ENCODE measurements at places on chromosomes 7 and 10.
A peak's percentile ranks its signal among the peaks of the same experiment; 100 is the strongest.

GRCh38 chr7:90629297-90629918 is 33.3 kb downstream of the CDK14 start:
- DNase-seq: peak; percentile 24

- no peak for DNase-seq
Observed at GRCh38 chr7:151150388-151150787, 17.1 kb downstream of the GBX1 start.

GRCh38 chr10:133132473-133133291 is 27.3 kb upstream of the KNDC1 start:
- no peak for DNase-seq

DNA sequence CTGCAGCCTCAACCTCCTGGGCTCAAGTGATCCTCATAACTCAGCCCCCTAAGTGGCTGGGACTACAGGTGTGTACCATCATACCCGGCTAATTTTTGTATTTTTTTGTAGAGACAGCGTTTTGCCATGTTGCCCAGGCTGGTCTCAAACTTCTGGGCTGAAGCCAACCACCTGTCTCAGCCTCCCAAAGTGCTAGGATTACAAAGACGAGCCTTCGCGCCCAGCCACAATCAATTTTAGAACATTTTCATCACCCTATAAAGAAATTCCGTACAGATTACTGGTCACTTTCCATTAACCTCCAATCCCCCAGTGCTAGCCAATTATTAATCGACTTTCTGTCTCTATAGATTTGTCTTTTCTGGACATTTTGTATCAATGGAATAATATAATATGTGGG is 32.3 kb upstream of the PALS2 start:
- no peak for DNase-seq

- DNase-seq: no peak
Observed at GRCh38 chr10:8039321-8039881, 15.1 kb upstream of the GATA3 start.

DNA sequence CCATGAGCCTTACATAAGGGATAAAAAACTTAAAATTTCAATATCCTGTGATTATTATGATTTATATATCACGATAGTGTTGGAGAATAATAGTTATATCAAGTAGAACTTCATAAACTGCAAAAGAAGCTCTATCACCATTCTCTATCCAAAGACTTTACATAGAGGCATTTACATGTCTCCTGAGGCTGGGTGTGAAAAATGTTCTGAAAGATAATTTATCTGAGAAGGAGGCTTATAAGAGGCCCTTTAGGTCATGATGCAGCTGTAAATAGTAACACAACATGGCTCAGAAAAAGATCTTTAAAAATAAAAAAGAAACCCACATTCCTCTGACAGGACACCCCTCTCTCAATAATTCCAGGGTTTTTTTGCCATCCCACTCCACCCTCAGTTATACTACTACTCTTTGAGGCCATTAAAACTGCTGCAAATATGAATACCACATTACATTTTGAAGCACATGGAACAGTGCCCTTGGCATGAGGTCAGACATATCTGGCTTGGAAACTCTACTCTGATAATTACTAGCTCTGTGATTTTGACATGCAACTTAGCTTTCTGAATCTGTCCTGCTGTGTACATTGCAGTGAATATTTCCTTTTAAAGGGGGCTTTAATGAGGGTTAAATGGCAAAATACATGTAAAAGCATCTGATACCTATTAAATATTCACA is 55.5 kb downstream of the SLC16A12 start:
- no peak for DNase-seq

DNA sequence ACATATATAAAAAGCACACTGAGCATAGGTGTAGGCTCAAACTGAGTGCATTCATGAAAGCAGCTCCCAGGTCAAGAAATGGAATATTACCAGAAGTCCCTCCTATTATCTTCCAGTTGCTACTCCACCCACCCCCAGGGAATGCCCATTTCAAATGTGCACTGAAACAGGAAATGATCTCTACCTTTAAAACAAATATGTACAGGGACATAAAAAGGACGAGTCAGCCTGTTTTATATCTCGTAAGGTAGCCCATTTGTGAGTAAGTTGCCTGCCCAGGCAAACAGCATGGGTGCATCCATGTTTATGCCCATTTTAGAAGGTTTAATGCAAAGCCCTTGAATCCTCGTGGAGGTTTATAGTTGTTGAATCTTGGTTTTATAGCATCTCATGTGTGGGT is 10.4 kb downstream of the FFAR4 start:
- DNase-seq: no peak

- no peak for DNase-seq
Observed at GRCh38 chr7:118304100-118304499, 79.6 kb downstream of the ANKRD7 start.

GRCh38 chr7:114941692-114942091 is 19.8 kb downstream of the MDFIC start:
- no peak for DNase-seq

GRCh38 chr10:36899652-36900051 is 225.7 kb upstream of the ANKRD30A start:
- DNase-seq: no peak

DNA sequence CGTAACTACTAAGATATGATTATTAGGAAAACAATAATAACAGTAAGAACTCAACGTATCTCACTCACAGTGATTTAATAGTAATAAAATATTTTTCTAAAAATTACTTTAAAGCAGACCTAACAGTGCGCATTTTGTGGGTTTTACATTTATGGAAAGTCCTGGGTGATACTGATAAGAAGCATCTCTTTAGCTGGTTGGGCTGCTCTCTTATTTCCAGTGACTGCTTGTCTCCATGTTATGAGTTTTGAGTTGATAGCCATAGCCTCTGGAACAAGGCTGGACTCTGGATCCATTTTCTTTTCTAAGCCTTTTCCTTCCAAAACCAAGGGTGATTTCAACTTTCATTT is 29.5 kb upstream of the INHBA start:
- DNase-seq: no peak

GRCh38 chr7:99005776-99006175 is 127.4 kb downstream of the TRRAP start:
- no peak for DNase-seq

DNA sequence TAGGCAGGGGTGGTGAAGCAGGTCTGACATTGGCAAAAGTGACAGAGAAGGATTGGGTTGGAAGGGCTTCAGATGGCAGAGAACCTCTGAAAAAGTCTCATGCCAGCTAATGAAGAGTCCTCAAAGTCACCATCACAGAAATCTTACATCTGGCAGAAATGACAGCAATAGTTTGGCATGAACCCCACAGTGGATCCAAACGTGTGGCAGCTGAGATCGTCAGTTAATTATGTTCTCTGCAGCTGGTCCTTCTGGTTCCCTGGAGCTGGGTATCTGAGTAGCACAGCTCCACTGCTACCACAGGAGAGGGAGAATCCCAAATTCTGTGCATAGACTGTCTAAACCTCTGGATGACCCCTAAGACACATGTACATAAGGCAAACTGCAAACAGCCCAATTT is 73.4 kb downstream of the ALOX5 start:
- no peak for DNase-seq

DNA sequence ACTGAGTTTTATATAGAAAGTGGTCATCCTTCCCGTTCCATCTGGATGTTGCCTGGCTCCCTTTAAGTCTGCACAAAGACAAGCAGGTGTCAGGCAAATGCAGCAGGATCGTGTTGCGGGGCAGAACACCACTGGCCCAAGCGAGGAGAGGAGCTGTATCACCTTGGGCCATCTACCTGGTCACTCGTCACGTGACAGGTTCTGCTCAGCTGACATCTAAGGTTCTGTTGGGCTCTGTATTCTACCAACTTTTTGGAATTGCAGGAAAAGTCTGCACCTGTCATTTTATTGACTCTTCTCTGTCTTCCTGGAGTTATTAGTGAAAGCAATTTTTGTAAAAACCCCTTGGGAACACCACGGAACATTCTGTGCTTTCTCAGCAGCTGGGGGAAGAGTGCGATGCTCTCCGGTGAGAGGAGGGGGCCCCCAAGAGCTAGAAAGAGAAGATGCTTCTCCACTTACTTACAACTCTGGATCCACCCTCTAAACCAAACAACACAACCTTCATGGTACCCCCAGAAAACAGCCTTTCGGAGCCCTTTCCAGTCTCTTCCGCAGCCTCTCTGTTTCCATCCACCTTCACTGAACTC is 83.4 kb upstream of the NMT2 start:
- DNase-seq: no peak

DNA sequence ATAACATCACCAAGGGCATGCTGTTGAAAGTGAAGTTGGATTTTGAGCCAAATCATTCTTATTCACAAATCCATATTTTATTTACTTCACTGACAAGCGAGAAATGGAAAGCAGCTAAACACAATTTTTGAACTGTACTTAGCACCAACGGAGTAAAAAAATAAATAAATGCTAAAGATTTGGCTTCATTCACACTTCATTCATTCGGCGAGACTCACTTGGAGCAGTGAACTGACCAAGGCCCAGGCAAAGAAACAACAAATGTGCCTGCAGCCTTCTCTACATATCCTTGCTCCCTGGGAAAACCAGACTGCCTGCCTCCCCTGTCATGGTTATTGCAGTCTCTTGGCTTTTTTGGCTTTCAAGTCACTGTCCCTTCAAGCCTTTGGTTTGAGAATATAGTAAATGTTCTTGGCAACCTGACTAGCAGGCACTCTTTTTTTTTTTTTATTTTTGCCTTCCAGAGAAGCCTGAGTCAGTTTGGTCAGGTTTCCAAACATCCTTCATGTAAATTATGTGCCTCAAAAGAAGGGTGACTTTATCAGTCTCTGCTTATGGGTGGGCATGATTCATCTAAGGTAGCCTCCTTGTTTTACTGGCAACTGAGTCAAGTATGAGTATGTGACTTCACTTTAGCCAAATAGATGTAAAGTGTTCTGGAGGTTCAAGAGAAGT is 177.6 kb upstream of the MEOX2 start:
- no peak for DNase-seq

DNA sequence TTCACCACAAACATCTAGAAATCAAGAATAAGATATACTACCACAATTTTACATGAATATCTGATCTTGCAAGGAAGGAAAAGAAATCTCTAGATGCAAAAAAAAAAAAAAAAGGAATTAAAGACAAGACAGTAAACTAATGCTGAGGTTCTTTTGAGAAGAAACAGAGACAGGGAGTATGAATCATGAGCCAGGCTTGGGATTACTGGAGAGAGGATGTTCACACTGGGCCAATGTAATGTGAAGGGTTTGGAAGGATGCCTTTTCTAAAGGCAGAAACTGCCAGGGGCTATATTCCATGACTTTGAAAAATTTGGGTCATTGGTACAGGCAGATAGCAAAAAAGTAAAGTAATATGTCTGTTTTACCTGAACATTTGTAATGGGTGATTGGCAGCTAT is 573.0 kb upstream of the IGFBP3 start:
- DNase-seq: no peak

- no peak for DNase-seq
Observed at GRCh38 chr10:33161550-33162247, 172.8 kb downstream of the NRP1 start.

GRCh38 chr7:105388356-105389087 is at the start of gene SRPK2:
Gene SRPK2, minus strand, starts transcription at chr7:105388921.
- peak; percentile 74 for DNase-seq

- DNase-seq: no peak
Observed at GRCh38 chr7:25361863-25362262, 133.6 kb upstream of the NPVF start.

DNA sequence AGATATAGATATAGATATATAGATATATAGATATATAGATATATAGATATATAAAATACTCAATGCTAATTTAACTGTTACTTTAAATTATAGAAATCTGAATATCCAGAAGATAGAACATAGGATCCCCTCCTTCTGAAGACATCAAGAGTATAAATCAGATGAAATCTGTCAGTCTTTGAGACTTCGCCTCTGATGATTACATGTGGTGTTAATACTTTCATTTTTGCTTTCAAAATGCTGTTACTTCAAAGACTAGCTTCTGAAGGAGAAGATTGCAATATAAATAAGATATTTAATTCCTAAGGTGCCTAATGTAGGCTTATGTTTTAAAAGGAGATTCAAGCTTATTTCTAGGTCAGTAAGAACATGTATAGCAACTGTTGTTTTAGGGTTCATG is 180.4 kb downstream of the TSPAN12 start:
- DNase-seq: no peak

- DNase-seq: no peak
Observed at GRCh38 chr10:114283535-114284234, 44.6 kb downstream of the VWA2 start.

DNA sequence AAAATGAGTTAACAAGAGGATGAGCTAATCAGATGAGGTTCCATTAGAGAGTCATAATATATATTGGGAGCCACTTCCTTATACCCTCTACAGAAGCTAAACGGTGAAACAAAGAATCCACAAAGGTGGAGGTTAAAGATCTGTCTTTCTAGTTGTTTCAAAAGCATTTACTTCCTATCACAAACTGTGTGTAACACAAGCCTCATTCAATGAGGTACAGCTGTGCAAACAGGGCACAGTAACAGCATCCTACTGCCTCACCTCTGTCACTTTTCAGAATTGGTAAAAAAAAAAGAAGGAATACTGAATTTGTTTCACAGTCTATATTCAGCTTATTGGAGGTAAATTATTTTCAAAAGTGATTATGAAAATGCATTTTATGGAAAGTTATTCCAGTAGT is 128.7 kb downstream of the AGMO start:
- DNase-seq: no peak
